NCI-H1092 treated with DMSO at 0.1 percent for 48 hours (cell line): ENCODE measurements at places on chromosomes 16 and 17.

GRCh38 chr17:38538906-38539305 is 66.8 kb downstream of the SRCIN1 start:
- DNase-seq: peak; percentile 88

GRCh38 chr17:76884995-76885893 is 17.0 kb downstream of the MGAT5B start:
- DNase-seq: no peak

GRCh38 chr17:4586043-4586442 is 1.7 kb downstream of the SMTNL2 start:
- DNase-seq: no peak

DNA sequence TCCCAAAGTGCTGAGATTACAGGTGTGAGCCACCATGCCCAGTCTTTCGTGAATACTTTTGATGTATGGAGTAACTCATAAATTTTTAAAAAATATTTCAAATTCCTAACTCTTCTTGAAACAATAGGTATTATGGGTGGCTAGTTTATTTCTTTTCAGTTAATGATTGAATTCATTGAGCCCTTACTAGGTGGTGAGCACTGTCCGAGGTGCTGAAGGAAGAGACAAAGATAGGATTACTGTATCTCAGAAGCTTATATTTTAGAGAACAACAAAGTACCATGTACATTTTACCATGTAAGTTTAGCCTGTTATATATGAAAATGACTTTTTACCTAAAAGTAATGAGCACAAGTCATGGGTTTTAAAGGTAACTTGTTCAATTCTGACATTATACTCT is 418.3 kb downstream of the NPIPA7 start:
- no peak for DNase-seq
